NCI-H187 (cell line): ENCODE measurements at places on chromosomes 2 and 18.

GRCh38 chr2:111659361-111660333 is 224.3 kb downstream of the ANAPC1 start:
- no peak for DNase-seq

DNA sequence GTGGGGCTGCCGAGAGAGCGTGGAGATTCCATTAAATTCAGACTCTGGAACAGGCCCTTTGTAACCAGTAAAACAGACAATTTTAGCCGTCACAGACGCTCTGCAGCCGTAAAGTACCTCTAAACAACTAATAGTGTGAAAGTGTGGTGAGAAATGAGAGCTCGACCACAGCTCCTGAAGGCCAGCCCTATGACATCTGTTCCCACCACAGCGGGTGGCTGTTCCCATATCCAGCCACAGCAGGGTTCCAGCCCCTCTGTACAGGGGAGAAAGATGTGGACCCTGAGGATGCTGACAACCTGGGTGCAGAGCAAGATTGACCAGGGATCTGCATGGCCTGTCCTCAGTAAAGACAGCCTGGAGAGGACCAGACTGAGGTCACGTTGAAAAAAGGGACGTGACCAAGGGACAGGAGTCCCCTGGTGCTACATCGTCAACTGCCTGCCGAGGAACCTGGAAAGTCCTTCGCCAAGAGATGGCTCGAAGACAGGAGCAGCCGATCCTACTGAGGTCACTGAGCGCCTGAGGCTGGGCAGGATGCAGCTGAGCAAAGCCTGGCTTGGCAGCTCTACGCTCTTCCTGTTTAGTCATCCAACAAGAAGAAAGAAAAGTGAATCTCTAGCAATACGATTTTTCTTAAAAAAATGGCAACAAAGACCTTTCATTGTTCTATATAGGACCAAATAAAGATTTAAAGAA is 831.7 kb downstream of the RNF144A start:
- no peak for DNase-seq

- no peak for DNase-seq
These were observed 99.6 kb upstream of the MGAT5 start for GRCh38 chr2:134154246-134154645.

DNA sequence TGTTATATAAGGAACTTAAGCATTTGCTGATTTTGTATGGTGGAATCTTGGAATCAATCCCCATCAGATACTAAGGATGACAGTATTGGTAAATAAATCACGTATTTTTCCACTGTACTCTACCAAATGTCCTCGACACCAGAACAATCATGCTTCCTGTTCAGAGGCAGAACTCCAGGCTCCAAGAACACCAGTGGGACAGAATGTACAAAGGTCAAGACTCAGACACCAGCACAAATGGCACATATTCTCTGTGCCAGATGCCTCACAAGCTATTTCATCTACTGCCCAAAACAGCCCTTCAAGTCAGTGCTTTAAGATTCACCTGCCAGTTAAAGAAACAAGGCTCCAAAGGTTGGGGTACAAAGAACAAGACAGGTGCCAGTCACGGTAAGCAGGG is 420.5 kb downstream of the STK39 start:
- DNase-seq: no peak

DNA sequence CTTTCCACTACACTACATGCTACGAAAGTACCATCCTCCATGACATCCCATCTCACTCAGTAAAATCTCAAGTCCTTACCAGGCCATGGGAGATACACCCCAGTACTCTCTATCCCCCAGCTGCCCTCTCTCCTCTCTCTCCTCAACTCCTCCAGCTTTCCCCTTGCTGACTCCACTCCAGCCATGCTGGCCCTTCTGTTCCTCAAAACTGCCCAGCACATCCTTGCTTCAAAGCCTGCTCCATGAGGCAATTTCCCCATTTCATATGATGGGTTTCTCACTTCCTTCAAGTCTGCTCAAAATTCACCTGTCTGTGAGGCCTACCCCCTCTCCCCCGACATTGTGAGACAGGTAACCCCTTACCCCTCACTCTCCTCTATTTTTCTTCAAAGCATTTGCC is 8.6 kb downstream of the CHN1 start:
- no peak for DNase-seq
